CMK (cell line): ENCODE measurements at places on chromosomes 5 and 9.

- DNase-seq = no peak
Measured at GRCh38 chr5:85268194-85268593, 883.5 kb upstream of the EDIL3 start.

DNA sequence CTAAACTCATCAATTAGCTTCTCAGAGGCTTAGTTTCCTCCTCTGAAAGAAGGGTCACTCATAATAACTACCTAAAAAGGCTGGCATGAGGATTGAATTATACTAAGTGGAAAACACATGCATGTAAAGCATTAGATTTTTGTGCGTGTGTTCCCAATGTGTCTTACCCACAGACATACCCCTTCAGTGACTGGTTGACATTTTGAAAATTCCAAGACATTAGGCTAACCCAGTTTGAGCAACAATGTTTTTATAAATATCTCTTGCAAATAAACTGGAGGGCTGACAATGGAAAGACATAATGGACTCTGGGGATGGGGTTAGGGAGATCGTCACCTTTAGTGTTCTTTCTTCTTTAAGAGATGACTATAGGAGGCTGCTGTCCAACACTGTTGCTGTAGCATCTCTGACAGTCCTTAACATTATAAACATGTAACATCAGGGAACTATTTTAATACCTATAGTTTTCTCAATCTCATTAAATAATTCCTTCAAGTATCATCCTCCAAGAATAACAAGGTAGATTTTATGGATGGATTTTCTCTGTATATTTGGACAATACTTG, 24.3 kb downstream of the HMHB1 start:
- no peak for DNase-seq

GRCh38 chr5:157548513-157549282, 26.9 kb downstream of the ADAM19 start:
- DNase-seq = no peak

DNA sequence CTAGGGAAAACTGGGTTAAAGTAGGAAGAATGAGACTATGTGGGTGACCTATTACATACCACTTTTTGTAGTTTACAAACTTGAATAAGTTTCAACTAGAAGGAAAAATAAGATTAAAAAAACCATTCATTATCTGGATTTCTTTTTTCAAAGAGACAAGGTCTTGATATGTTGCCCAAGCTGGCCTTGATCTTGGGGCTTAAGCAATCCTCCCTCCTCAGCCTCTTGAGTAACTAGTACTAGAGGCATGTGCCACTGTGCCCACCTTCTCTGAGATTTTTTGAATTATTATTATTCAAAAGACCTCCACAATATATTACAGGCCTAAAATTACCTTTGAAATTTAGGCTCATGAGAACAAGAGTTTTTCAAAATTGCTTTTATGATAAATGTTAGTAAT, 63.2 kb downstream of the NR2F1-AS1 start:
- DNase-seq = no peak

DNA sequence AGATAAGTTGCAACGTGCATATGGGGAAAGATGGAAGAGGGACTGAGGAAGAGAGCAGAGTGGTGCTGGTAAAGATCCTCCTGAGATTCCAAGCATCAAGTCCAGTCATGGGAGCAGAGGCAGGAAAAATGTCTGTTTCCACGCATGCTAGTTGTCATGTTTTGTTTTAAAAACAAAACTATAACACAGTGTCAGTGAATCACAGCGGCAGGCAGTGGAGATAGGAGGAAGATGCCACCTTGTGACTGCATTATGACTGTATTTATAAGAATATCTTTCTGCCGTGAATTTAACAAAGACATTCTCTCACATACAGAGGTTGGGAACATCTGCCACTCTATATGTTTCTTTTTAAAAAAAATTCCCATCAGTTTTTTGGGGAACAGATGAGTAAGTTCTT, 3.7 kb upstream of the SVEP1 start:
- DNase-seq = no peak

DNA sequence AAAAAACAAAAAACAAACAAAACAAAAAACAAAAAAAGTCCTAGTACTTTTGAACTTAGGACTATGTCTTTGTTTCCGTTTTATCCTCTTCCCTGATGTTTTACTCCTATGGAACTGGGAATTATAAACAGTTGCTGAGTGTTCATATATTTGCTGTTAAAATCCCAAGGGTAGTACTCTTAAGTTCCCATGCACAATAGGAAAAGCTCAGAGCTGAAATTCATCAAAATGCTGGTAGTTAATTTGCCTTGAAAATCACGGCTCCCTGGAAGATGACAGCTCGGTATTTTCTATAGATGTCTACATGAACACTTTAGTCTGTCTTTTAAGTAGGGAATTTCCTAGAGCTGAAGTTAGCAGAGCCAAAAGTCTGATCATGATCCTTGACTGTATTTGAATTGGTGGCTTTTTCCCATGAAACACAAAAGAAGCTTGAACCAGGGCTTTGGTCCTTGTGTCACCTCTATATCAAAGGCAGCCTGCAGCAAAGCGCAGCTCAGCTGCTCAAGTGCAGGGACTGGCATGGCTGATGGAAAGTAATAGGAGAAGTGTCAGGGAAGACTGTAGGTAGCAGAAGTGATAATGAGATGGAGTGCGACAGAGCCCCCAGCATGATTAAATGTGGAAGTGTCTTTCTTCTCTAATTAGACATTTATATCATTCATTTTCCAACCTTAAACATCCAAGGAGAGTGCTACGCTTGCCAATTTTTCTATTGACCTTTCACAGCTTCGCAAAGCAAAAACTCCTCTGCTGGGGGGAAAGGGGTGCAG, 310.9 kb downstream of the TRIM36 start:
- DNase-seq = no peak

GRCh38 chr5:69046375-69046957, 47.3 kb upstream of the SLC30A5 start:
- DNase-seq = no peak

DNA sequence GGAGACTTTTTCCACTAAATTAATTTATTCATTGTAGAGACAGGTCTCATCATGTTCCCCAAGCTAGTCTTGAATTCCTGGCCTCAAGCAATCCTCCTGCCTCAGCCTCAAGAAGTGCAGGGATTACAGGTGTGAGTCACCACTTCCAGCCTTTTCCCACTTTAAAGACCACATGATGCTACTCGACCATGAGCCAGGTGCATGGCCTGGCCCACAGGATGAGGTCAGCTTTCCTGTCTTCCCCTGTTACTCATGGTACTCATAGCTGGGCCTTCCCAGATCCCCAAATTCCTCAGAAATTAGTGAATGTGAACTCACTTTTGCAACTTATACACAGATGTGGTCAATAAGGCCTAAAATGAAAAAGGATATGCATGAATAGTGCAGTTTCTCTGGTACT, 395.9 kb downstream of the SEMA5A start:
- no peak for DNase-seq

- no peak for DNase-seq
Measured at GRCh38 chr5:171623551-171624097, 162.0 kb upstream of the SMIM23 start.

DNA sequence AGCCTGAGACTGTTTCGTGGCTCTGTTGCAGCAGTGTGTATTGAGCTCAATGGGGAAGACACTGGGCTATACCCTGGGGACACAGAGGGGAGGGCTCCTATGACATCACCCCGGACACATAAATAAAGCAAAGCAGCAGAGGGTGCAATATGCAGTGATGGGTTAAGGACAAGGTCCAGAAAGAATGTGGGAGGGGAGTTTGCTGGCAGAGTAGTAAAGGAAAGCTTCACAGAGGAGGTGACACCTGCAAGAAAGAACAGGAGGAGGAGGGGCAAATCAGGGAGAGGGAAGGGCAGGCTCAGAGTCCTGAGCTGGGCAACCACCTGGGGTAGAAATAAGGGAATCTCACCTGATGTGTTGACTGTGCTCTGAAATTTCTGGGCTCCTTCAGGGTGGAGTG, 35.3 kb upstream of the CDKN2AIPNL start:
- no peak for DNase-seq

DNA sequence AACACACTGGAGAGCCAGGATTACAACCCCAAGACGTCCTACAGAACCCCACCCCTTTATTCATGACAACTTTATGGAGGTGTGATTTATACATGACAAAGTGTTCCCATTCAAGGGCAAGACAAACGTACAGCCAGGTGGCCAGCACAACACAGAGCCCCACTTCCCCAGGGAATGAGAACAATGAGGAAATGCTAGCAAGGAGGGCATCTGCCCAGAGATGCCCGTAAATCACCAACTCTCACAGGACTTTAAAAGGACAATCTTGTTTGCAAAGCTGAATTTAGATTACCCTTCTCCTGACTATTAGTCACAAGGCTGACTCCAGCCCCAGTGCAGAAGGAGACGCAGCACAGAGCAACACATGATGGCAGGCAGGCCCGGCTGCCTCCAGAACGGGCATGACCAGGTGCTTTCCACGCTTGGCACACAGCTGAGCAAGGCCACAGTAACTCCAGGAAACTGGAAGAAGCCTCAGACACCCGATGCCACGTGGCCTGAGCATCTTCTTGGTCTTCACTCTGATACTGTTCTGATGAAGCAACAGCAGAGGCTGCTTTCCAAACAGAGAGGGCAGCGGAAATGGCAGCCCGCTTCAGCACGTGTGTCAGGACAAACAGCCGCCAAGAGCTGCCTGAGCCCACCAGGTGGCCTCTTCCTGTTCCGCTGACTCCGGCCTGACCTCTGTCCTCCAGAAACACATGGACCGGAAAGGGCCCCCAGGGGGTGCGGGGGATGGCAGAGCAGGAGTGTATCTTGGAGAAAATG, 51.4 kb downstream of the ROR2 start:
- no peak for DNase-seq

DNA sequence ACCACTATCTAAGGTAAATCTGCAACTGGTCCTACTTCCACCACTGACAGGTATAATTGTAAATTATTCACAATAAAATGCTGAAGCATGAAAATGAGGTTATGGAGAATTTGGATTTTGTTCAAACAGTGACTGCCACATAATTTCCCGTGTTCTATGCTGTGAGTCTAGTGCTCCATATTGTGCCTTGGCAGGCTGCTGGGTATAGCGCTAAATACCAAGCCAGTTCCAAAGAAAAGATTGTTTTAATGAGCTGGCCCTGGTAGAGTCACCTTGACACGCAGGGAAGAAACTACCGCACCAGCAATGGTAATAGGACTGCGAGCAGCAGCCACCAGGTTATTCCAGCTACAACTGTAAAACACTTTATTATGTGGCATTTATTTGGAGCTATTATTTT, 30.4 kb downstream of the PSMB7 start:
- no peak for DNase-seq

- no peak for DNase-seq
Measured at GRCh38 chr5:156189628-156190027, 137.3 kb upstream of the SGCD start.

DNA sequence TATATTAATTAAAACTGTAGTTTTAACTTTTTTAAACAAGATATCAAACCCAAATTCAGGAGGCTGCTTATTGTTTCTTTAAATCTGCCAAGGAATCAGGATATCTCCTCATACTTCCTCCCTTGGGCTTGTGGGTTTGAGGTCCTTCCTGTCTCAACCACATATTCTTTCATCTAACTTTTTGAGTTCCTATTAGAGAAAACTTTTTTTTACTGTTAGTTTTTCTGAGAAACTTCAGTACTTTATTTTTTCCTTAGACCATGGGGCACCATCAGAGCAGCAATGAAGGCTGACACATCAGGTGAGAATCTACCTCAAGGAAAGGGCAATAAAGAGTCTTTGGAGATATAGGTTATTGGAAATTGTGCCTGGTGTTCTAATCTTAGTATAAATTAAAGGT, 56.7 kb downstream of the TSSK1B start:
- no peak for DNase-seq

- no peak for DNase-seq
Measured at GRCh38 chr5:82314964-82315758, 37.0 kb upstream of the RPS23 start.

GRCh38 chr9:116058421-116058820, 95.2 kb upstream of the PAPPA start:
- no peak for DNase-seq

DNA sequence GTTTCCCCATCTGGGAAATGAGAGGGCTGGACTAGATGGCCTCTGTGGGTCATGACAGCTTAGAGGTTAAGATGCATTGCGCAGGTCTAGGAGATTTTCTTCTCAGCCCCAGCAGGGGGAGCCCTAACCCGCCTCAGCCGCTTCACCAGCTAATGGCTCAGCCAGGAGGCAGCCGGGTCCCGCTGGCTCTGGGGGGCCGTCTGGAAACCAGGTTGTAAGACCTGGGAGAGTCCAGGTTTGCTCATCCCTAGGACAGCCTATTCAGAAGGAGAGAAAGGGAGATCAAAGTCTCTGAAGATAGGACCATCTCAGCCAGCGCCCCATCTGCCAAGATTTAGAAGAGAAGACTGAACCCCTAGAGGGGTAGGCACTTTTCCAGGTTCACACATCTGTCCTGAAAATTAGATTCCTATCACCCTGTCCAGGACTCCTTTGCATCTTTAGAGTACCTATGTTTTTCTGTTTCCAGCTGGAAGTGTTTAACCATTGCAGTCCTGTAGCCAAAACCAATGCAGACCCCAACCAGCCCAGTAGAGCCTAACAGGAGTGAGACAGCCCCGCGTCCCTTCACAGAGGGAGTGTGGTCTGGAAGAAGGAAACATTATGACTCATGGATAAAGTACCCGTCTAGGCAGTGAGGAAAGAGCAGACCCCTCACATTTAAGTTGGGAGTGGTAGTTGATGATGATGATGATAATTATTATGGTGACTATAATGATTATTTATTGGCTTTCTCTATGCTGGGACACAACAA, 27.5 kb downstream of the SPARC start:
- DNase-seq = peak; percentile 54

- DNase-seq = no peak
Measured at GRCh38 chr5:78025540-78025939, 249.4 kb upstream of the TBCA start.

DNA sequence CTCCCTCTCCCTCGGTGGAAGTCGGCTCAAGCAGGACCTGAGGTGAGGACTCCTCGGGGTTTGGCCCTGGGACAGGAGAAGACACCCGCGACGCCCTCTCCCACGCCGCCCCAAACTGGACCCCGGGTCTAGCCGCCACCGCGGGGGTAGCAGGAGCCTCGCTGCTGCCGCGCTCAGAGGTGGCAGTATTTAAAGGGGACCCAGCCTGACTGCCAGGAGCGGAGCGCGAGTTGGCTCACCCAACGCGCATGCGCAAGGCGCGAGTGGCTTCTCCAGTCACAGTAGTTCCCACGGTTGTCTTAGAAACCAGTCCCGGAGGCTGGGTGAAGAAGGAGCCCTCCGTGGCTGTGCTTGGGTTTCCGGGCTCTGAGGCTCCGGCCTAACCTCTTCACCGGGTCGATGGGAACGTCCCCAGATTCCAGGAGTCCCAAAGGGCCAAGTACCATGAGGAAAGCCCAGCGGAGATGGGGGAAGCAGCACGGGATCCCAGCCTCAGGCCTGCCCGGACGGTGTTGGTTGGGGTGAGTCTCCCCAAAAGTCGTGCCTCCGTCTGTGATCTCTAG, 477.8 kb downstream of the SPATA31A7 start:
- no peak for DNase-seq

- no peak for DNase-seq
Measured at GRCh38 chr9:106717686-106718085, 145.3 kb upstream of the ZNF462 start.

GRCh38 chr5:32511776-32512374, 67.3 kb upstream of the ZFR start:
- no peak for DNase-seq
